DMS 273 treated with DMSO at 0.1 percent for 48 hours (cell line): ENCODE measurements at places on chromosomes 7 and 10.

GRCh38 chr10:110923856-110924493 is 4.6 kb downstream of the SHOC2 start:
- DNase-seq, result no peak

GRCh38 chr7:80439894-80440821 is 71.7 kb downstream of the GNAT3 start:
- no peak for DNase-seq

DNA sequence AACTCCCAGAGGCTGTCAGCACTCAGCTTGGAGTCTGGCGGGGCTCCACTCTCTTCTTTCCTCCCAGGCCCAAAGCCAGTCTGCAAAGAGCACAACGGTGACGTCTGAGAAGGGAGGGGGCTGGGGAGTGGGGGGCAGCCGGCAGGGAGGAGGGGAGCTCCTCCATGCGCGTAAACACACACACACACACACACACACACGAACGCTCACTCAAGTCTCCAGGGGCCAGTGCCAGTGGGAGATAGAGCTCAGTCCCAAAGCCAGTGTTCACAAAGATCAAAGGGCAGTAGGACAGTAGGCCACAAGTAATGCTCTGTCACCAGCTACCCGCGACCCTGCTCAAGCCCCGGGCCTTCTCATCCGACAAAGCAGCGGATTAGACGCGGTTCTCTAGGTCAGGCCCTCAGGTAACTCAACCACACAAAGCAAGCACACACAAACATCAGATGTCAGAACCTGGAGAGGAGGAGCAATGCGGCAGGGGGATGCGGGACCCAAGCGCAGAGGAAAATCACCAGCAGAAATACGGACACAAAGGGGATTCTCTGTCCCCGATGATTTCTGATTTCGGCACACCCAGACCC is 19.9 kb downstream of the TCAF1 start:
- DNase-seq, result no peak

GRCh38 chr7:28754027-28754426 is 204.1 kb downstream of the TRIL start:
- DNase-seq, result peak; percentile 62

- no peak for DNase-seq
Measured at GRCh38 chr10:88439932-88440331, 143.2 kb downstream of the RNLS start.
